Hypothalamus (tissue), 51 donors: ENCODE measurements at places on chromosomes 3 and 15.

DNA sequence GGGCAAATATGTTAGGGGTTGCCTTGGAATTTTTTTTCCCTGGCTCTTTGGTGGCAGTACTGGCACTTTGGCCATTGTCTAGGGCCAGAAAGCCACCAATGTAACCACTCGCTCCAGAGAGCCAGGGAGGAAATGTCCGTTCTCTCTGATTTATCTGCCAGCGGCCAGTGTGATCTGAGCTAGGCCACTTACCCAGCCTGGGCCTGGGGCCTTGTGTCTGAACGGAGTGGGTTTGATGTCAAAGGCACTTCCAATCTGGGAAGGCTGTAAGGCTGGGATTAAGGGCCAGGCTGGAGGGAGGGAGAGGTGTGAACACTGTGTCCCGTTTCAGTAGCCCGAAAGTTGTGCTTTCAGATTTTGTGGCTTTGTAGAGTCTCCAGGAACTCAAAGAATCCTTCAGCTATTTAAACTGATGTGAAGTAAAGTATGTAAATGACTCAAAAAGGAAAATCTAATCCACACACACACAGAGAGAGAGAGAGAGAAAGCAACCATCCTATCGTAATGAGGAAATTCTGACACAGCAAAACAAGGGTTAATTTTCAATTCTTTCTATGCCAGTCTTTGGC is 271.0 kb downstream of the PDZRN3 start:
- DNase-seq: no peak

GRCh38 chr15:100002787-100003536 is 269.7 kb upstream of the LYSMD4 start:
- no peak for DNase-seq

GRCh38 chr15:74431116-74431515 is 2.6 kb downstream of the SEMA7A start:
- DNase-seq: no peak

- DNase-seq: no peak
Measured at GRCh38 chr3:62134061-62134496, 239.3 kb downstream of the FEZF2 start.

- DNase-seq: no peak
Measured at GRCh38 chr3:152193673-152194267, 75.0 kb upstream of the MBNL1 start.
